ENCODE measurements at places on chromosomes 6 and 20.

GRCh38 chr6:135088818-135089809 is 34.5 kb upstream of the HBS1L start:
- DNase-seq: no peak

- DNase-seq: no peak
Measured at GRCh38 chr6:157491571-157492232, 110.7 kb downstream of the ZDHHC14 start.

DNA sequence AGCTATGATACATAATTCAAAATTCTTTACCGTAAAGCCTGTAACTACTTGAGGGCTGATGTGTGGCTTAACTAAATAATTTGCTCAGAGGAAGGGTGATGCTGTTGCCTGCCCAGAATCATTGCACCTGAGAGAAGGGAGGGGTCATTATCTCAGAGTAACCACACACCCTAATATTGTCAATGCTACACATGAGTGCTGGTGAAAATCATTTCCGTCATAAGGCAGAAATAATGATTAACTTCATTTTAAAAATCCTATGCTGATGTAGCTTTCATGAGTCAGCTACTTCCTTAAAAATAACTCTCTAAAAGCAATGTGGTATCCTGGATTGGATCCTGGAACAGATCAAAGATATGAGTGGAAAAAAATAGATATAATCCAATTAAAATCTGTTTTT is 146.4 kb upstream of the FAM83B start:
- no peak for DNase-seq

GRCh38 chr6:13360671-13361540 is 32.6 kb upstream of the TBC1D7 start:
- DNase-seq: no peak

DNA sequence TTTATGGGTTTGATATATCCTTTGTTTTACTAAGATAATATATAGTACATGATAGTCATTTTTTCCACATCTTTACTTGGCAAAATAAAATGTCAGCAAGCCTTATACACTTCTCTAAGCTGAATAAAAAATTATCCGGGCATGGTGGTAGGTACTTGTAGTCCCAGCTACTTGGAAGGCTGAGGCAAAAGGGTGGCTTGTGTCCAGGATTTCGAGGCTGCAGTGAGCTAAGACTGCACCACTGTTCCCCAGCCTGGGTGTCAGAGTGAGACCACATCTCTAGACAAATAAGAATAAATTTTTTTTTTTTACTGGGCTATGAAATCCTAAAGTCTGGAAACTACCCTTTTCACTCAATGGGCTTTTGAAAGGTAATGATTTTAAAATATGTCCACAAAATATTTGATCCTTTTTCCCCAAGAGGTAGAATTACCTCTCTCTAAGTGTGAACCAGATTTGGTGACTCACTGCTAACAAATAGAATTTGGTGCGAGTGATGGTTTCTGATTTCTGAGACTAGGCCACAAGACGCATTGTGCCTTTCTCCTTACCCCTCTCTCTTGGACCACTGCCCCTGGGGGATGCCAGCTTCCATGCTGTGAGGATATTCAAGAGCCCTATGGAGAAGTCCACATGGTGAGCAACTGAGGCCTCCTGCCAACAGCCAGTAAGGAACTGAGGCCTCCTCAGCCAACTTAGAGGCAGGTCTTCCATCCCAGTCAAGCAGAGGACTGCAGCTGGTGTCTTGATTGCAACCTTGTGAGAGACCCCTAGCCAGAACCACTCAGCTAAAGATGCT is 84.2 kb upstream of the ZNFX1 start:
- no peak for DNase-seq

Measured in stimulated activated CD8-positive, alpha-beta memory T cell treated with anti-CD3 and anti-CD28 coated beads, Interleukin-4, amount 100 ng/mL, for 4 hours (primary cell).